Germinal center (tissue), 1 donor: ENCODE measurements at places on chromosomes 11 and 22.

DNA sequence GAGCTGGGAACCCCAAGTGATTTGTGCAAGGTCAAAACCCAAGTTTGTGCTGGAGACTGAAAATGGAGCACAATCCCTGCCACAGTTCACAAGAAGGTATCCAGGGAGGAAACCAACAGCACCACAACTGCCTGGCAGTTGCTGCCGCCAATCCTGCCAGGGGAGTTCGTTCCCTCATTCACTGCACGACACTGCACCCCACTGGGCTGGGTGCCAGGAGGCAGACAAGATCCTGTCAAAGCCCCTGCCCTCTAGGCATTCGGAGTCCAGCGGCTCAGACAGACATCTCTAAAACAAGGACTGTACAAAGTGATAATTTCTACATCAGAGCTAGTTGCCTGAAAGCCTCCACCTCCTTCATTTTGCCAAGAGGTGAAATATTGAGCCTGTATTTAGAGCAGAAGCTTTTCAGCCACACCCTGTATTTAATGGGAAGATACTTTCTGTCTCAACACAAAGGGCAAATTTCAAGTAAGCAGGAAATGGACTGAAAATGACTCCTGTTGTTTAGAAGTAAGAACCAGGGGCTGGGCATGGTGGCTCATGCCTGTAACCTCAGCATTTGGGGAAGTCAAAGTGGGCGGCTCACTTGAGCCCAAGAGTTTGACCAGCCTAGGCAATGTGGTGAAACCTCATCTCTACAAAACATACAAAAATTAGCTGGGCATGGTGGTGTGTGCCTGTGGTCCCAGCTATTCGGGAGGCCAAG lies 277.4 kb upstream of the NARS2 start:
- no peak for DNase-seq

- peak; percentile 27 for DNase-seq
Measured at GRCh38 chr11:130034236-130034635, 31.6 kb upstream of the PRDM10 start.

GRCh38 chr22:20296598-20296997 lies 23.3 kb downstream of the DGCR6L start:
- DNase-seq, result no peak

DNA sequence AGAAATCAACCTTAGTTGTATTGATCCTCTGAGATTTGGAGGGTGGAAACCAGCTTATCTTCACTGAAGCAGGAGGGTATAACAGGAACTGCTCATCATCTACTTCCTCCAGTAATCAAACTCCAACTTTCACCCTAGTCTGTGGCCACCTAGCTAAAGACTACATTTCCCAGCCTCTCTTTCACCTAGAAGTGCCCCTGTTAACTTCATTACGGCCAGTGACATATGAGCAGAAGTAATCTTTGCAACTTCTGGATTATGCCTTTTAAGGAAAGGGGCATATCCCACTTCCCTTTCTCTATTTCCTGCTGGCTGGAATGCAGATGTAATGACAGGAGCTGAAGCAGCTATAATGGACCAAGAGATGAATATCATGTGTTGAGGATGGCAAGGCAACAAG lies 7.6 kb upstream of the VPS37C start:
- DNase-seq, result no peak

DNA sequence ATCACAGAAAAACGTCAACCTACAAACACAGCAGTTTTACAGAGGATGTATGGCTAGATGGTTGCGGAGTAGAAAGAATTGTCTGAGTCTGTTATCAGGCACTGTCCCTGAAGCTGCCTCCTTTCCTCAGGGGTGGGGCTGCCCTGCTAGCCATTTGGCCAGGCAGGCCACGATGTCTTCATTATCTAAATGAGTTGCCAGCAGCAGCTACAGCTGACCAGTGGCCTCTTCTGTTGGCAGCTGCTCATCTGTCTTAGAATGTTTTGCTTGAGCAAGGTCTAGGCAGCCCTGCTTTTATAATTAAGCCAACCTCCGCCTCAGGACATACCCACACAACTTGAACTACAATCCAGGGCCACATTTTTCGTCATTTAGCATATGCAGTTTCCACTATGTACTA lies 17.5 kb downstream of the SLC6A5 start:
- no peak for DNase-seq

DNA sequence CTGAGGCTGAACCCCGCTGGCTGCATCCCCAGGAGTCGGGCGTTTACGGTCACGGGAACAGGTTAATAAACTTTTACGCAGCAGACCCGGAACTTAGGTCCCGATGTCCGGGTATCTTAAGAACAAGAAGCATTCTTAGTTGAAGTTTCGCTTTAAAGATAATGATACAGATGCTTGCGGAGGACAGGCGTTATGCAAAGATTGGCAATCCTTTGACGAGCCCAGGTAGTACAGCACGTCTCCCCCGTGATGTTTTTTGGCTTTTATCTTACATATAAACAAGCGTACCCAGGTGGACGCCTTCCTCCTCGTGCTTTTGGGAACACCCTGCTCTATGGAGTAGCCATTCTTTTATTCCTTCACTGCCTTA lies 871 bp upstream of the TOLLIP start:
- DNase-seq, result peak; percentile 13

GRCh38 chr22:26780521-26780920 lies 123.1 kb downstream of the MIAT start:
- DNase-seq, result no peak

- DNase-seq, result no peak
Measured at GRCh38 chr22:45930324-45930723, 46.6 kb downstream of the WNT7B start.

DNA sequence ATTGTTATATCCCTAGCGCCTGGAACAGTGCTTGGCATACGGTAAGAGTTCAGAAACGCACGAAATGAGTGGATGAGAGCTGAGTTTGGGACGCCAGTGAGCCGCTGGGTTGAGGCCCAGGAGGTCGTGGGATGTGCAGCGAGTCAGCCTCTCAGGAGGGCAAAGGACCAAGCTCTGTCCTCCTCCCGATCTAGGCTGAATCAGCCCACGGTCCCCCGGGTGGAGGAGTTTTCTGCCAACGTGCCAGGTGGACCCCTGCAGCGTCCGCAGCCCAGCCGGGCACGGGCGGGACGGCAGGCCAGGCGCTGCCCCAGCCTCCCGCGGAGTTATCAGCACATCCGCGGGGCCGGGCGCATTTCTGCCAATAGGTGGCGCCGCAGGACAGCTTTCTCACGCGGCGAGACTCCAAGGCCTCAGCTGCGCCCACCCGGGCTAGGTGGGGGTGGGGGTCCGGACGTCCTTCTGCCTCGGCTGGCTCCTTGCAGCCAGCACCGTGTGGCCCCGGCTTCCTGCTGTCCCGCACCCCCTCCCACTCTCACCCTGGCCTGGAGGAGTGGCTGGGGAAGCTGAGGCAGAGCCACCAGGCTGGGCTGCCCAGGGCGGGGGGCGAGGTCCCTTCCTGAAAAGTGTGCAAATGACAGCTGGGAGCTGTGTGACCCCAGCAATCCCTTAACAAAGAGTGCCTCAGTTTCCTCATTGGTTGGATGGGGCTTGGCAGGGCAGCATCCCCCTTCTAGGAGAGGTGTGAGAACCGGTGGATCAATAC lies 2.2 kb upstream of the RPS19BP1 start:
- peak; percentile 77 for DNase-seq

DNA sequence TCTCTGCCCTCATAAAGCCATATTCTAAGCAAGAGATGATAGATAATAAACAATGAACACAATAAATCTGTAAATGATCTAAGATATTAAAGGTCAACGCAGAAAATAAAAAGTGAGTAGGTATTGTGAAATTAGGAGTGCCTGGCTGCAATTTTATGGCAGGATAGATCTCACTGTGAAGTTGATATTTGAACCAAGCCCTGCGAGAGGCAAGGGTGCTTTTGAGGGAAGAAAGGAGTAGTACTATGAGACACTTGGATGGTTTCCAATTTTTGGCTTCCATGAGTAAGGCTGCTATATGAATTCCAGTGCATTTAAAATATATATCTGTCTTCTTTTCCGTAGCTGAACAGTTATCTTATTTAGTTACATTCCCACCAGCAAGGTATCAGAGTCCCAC lies 720.0 kb upstream of the CNTN5 start:
- no peak for DNase-seq

DNA sequence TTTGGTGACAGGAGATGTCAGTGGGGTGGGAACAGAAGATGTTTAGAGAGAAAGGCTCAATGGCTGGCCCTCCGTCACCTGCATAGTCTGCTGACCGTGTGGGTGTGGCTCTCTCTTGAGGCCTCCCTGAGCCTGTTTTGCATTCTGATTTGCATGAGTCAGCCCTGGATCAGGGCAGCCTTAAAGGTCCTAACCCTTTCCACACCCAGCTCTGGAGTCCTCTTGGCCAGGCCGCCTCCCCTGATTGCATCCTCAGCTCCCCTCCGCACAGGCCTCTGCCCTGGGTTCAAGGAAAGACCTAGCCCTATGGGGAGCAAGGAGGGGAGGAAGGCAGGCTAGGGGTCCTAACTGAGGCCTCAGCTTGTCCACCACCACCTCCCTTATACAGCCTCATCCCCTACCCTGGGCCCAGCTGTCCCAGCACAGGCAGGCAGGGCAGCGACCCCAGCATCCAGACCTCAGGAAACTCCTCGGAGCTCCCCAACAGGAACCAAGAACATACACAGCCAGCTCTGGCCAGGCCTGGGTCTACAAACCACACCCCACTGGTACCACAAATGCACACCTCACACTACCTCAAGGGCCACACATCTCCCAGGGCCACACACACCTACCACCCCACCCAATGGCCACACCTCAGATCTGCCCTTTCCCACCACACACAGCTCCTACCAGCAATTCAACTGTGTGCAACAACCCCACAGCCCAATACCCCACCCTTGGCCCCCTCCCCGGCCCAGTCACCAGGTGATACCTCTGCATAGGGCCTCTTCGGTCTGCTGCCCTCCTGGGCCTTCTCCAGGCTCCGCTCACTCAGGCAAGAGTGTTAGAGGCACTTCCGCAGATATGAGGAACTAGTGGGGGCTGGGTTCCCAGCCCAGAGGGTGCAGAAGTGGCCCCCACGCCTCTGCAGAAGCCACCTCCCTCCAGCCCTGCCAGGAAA lies 13.7 kb downstream of the ARAP1 start:
- peak; percentile 87 for DNase-seq

DNA sequence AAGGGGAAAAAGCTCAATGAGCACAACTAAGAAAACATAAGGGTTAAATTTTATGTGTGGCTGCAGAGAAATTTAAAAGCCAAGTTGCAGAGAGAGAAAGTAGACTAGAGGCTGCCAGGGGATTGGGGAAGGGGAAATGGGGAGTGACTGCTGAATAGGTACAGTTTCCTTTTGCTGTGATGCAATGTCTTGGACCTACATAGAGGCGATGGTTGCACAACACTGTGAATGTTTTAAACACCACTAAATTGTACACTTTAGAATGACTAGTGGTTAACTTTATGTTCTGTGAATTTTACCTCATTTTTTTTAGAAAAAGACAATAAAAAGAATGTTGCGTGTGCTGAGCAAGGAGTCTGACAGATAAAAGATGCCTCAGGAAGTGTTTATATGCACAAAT lies 36.5 kb downstream of the TENM4 start:
- DNase-seq, result no peak

- DNase-seq, result no peak
Measured at GRCh38 chr11:131653260-131653659, 282.8 kb downstream of the NTM start.

DNA sequence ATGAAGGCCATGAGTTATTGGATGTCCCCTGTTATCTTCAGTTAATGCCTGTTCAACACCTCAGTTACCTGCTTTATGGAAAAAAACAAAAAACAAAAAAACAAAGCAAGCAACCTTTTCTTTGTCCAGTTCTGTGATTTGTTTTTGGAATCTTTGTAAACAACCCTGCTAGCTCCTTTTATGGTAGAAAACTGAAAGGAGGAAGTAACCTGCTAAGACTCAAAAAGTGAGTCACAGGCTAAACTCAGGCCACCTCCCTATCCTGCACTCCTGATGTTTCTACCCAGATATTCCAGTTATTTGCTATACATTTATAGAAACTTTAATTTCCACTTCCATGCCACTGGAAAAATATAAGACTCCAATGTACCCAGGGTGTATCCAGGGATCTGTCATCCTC lies 20.6 kb upstream of the TLCD5 start:
- DNase-seq, result no peak

GRCh38 chr22:45932071-45932470 lies 44.9 kb downstream of the WNT7B start:
- no peak for DNase-seq

DNA sequence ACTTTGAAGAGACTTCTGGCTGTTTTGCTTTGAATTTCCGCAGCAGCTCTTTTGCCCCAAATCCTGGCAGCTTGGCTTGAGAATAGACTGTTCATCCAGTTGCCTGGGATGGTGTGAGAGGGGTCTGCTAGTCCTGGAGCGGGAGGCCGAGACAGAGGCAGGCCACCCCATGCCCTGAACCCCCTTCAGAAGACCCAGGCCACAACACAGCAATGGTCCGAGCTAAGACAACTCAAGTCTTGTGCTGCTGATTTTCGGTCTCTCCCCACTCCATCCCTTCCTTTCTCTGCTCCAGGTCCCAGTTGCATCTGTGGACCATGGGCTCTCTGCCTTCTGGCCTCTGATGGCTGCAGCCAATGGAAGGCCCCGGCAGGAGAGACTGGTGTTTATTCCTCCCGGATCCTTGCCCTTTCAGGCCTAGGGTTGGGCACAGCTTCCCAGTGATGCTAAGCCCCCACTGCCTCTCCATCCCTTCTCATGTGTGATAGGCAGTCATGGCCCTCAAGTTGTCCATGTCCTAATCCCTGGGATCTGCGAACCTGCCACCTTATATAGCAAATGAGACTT lies 31.9 kb upstream of the TP53I11 start:
- no peak for DNase-seq

GRCh38 chr11:104876861-104877431 lies 21.3 kb downstream of the CASP12 start:
- DNase-seq, result peak; percentile 5

- DNase-seq, result no peak
Measured at GRCh38 chr11:32161293-32161692, 70.4 kb downstream of the RCN1 start.

DNA sequence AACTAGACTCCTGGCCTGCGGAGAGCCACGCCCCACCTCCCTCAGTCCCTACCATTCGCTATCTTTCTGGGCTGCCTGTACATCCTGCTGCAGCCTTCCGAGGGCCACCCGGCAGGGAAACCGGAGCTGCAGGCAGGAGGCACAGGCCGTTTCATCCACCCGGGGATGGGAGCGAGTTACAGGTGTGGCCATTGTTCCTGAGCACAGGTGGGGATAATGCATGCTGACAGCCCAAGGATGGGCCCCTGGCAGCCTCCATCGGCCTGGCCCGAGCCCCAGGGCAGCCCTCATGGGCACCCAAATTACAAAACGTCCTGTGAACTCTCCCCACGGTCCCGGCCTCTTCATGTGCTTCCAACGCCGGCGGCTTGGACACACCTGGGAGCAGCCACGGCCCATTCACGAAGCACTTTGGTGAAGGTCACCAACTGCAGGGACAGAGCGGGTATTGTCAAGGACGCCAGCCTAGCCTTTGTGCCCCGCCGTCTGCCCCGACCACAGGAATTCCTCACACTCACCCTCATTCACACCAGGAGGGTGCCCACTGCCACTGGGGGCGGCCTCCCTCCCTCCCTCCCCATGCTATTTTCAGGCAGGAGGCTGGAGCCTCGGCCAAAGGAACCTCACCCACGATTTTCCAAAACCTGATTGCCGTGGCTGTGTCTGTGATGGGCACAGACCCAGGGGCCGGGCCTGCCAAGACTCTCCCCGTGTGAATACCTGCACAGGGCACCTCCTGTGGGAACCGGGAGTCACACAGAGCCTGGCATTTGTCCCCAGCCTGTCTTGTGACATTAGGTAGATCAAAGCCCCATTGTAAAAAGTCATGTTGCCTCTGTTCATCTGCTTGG lies 42.1 kb upstream of the MYEOV start:
- no peak for DNase-seq

GRCh38 chr11:44469412-44469811 lies 96.1 kb upstream of the CD82 start:
- no peak for DNase-seq

GRCh38 chr11:112516261-112516660 lies 255.6 kb upstream of the PLET1 start:
- DNase-seq, result no peak
